ENCODE measurements at places on chromosomes 2 and 18.

GRCh38 chr2:43852196-43852730, 13.5 kb downstream of the ABCG8 start:
- no peak for DNase-seq

GRCh38 chr2:9097239-9097638, 93.8 kb upstream of the MBOAT2 start:
- DNase-seq, result no peak

- no peak for DNase-seq
Observed at GRCh38 chr18:49953391-49953790, 140.1 kb upstream of the ACAA2 start.

DNA sequence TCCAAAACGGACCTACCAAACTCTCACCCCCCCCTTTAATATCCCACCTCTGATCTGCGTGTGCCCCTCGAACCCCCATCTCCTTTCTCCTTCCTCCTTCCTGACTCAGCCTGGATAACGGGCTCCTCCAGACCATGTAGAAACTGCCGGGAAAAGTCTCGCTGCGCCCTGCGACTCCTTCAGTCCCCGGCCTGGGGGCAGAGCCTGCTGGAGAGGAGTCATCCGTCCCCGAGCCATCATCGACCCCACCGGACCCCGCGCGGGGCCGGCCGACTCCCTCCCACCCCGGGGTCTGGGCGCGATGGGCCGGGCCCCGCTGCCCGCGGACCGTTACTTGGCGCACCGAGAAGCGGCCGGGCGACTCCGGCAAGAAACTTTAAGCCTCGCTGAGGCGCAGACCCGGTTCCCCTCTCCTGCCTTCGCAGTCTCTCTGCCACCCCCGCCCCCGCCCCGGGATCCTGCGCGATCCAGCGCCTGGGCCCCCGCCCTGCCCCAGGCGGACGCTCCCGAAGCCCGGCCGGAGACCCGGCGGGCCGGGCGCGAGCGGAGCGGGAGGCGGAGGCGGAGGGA, 3.4 kb downstream of the ZEB2 start:
- no peak for DNase-seq

DNA sequence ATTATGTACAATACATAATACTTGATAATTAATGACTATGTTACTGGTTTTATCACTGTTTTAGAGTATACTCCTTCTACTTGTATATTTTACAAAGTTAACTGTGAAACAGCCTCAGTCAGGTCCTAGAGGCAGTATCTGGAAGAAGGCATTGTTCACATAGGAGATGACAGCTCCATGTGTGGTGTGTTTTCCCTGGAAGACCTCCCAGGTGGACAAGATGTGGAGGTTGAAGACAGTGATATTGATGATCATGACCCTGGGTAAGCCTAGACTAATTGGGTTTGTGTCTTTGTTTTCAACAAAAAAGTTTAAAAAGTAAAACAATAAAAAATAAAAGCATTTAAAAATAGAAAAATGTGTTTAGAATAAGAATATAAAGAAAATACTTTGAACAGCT, 96.4 kb downstream of the TRIB2 start:
- no peak for DNase-seq

DNA sequence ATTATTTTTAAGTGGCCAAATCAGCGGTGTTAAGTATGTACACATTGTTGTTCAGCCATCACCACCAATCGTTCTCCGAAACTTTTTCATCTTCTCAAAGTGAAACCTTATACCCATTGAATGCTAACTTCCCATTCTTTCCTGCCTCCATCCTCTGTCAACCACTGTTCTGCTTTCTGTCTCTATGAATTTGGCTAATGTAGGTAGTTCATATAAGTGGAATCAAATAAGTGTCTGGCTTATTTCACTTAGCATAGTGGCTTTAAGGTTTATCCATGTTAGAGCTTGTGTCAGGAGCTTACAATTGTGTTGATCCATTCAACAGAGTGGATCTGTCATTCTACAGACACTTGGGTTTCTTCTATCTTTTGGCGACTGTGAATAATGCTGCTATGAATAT, 192.1 kb downstream of the WDR7 start:
- no peak for DNase-seq

DNA sequence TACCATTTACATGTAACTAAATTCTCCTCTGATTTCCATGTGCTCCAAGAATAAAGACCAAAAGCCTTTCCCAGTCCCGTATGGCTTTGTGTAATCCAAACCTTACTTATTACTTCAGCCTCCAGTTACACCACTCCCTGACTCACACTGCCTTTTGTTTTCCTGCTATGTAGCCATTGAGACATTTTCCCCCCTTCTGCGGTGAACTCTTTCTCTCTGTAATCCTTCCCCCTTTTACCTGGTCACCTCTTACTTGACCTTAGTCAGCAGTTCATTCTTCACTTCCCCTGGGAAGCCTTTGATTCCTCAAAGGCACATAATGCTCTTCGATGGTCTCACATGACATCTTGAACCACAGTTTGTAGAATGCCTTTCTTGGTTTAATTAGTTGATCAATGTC, 256.0 kb upstream of the FANCL start:
- DNase-seq, result no peak

- no peak for DNase-seq
Observed at GRCh38 chr18:64882896-64883295, 734.0 kb upstream of the LINC00305 start.

DNA sequence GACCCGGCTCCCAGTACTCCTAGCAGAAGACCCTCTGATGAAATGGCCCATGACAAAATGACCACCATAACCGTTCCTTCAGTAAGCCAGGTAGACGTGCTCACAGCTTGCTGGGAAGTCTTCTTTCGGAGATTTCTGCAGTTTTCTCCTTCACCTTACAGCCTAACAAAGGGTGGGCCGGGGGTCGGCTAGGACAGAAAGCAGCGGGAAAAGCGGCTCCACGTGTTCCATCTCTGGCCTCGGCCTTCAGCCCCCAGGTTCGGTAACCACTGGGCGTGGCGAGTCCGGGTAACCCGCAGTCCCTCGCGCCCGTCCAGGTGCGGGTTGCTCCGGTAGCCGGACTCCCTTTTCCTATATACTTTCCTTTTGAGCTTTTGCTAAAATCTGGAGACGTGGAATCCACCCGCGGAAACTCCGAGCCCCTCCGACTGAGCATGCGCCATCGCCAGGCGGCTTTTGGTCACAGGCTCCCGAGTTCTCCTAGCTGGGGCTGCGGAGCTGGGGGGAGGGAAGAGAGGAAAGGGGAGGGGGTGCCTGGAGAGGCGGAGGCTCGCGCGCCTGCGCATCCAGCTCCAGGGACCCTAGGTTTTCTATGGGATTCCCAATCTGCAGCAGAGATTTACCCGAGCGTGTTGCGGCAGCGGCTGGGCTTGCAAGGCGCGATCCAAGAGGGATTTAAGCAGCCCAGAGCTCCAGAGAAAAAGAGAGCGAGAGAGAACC, at the start of gene VSNL1:
Gene VSNL1, plus strand, starts transcription at position 604 of the 720 bp plus-strand sequence. CDS start 51,379 bp downstream, outside the sequence.
- DNase-seq, result no peak

DNA sequence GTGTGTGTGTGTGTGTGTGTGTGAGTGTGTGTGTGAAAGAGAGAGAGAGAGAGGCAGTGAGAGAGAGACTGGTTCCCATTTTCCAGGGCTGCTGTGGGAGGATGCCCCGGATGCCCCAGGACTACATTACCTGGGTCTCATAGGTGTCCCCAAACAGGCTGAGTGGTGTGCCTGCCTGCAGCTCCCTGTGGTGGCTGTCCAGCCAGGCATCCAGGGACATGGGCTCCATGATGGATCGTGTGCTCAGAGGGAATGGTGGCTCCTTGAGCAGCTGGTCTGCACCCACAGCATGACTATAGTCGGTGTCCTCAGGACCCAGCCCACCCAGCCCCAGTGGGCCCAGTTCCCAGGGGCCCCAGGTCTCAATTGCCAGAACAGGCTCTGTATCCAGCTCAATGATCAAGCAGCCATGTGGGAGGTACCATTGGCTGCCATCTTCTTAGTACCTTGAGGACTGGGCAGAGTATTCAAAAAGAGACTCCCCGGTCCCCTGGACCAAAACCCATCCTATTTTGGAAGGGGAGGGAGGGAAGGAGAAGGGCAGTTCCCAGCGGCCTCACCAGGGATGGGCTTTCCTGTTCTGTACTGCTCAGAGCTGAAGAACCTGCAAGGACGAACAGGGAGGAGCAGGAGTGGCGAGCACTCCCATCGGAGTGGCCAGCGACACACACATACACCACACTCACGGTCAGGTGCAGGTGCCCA, 5.8 kb upstream of the OXER1 start:
- no peak for DNase-seq

DNA sequence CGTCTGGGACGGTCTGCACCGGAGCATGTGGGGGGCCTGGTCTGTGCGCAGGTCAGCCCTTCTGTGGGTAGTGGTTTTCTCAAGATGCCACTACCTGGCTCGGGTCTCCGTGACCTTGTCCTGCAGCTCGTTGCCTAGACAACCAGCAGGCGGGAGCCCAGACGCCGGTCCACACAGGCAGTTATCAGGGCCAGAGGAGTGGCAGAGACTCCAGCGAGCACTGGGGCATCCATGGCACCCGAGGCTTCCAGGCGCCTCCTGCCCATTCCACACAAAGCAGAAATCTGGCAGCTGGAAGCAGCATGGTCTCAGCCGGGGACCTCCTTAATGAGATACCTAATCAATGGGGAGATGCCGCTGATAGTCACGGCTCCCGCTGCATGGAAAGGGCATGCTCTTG, 156.1 kb downstream of the FAM210A start:
- no peak for DNase-seq

GRCh38 chr2:112255875-112256274, 1.0 kb upstream of the ZC3H8 start:
- no peak for DNase-seq

- no peak for DNase-seq
Observed at GRCh38 chr2:98706591-98706990, 24.3 kb downstream of the MGAT4A start.

- DNase-seq, result no peak
Observed at GRCh38 chr18:28846958-28847357, 670.0 kb upstream of the CDH2 start.

GRCh38 chr2:437756-438393, 150.0 kb upstream of the ALKAL2 start:
- peak; percentile 24 for DNase-seq

- DNase-seq, result peak; percentile 41
Observed at GRCh38 chr2:239927424-239927981, 97.6 kb downstream of the NDUFA10 start.

DNA sequence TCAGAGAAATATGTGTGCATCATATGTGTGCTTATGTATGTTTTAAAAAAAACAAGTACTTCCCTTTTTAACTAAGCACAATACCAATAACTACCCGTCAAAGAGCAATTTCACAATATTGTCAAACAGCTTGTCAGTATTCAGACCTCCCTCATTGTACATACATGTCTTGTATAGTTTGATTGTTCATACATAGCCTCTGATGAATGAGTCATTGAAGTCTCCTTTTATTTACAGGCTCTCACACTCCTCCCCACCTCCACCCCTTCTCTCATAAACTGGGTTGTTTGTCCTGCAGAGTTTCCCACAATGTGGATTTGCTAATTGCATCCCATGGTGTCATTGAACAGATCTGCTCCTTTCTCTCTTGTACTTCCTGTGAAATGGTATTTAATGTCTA, 132.8 kb upstream of the L3MBTL4 start:
- DNase-seq, result no peak

- DNase-seq, result no peak
Observed at GRCh38 chr2:97742381-97742847, 29.0 kb downstream of the ZAP70 start.

- DNase-seq, result no peak
Observed at GRCh38 chr2:191009541-191010374, 4.2 kb downstream of the STAT1 start.

DNA sequence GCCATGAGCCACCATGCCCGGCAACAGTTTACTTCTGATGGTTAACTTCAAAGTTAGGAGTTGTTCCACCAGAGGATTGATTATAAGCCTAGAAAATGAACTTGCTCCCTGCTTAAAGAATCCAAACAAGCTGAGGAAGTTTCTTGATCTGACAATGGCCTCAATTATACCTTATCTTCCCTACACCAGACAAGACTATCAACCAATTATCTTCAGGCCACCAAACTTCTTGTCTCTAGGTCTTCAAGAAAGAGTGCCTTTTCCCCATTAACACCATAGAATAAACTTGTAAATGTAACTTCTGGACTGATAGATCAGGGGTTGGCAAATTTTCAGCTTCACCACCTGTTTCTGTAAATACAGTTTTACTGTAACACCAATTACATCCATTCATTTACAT, 15.0 kb downstream of the ZC3H8 start:
- no peak for DNase-seq

GRCh38 chr2:38279201-38279600, 97.9 kb downstream of the ATL2 start:
- no peak for DNase-seq

All from stimulated activated CD4-positive, alpha-beta T cell treated with anti-CD3 and anti-CD28 coated beads, Interleukin-1b, Interleukin-23, amount 100 ng/mL, for 1 hour (primary cell).